Cardiac muscle cell (in vitro differentiated cells and primary cell): ENCODE measurements at places on chromosomes 12 and 14.

DNA sequence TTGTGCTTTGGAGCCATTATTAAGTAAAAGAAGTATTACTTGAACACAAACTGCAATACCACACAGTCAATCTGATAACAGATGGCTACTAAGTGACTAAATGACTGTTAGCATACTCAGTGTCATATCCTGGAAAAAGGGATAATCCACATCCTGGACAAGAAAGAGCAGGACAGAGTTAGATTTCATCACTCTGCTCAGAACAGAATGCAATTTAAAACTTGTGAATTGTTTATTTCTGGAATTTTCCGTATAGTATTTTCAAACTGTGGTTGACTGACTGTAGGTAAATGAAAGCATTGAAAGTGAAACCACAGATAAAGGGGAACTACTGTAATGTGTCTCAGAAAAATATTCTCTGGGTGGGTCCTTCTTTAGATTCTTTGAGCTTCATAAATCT is 458.8 kb downstream of the TMEM117 start:
- no peak for DNase-seq

- DNase-seq, result no peak
These were observed 72.8 kb downstream of the SPATS2 start for GRCh38 chr12:49440035-49440434.

GRCh38 chr12:42704340-42704739 is 114.8 kb upstream of the PRICKLE1 start:
- DNase-seq, result no peak

DNA sequence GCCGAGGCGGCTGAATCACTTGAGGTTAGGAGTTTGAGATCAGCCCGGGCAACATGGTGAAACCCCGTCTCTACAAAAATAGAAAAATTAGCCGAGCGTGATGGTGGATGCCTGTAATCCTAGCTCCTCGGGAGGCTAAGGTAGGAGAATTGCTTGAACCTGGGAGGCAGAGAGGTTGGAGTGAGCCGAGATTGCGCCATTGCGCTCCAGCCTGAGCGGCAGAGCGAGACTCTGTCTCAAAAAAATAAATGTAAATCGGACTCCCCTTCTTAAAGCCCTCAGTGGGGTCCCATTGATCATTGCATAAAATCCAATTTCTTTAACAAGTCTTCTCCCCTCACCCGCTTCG is 908 bp downstream of the TDP1 start:
- DNase-seq, result no peak

GRCh38 chr12:95051241-95051640 is 22.2 kb downstream of the NR2C1 start:
- DNase-seq, result no peak

GRCh38 chr12:68119250-68119649 is 40.3 kb downstream of the IFNG start:
- no peak for DNase-seq

GRCh38 chr12:124442772-124443445 is 124.5 kb downstream of the NCOR2 start:
- DNase-seq, result no peak

- DNase-seq, result no peak
These were observed 514.8 kb downstream of the SLC6A15 start for GRCh38 chr12:84397846-84398245.

- DNase-seq, result peak; percentile 80
These were observed 3.6 kb upstream of the CLEC4E start for GRCh38 chr12:8544295-8544694.
